ENCODE measurements at places on chromosomes 1 and 21. TPM values are rescaled to one million over a fixed set of nuclear protein-coding genes. Genes with fewer than 3 reads are reported as not detected.

- no peak for DNase-seq
Measured at GRCh38 chr1:229286099-229286766, 15.3 kb downstream of the RAB4A start.

DNA sequence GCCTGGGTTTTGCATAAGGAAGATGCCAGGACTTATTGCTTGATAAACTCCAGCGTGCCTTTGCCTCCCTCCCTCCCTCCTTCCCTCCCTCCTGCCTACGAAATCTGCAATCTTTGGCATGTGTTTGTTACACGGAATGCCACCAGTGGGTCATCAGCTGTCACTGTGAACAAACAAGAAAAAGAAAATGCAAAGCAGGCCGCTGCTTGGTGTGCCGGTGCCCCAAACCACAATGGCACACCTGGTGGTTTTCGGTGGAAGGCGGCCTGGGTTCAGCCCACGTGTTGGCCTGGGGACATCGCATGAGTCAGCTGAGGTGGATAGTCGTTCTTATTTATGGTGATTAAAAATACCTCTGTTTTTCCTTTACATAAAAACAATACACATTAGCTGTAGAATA is 16.3 kb upstream of the IFNLR1 start:
- DNase-seq: no peak

GRCh38 chr1:234477386-234478151 is 1.4 kb downstream of the TARBP1 start:
- no peak for DNase-seq

- DNase-seq: no peak
Measured at GRCh38 chr1:202112859-202113689, 9.6 kb upstream of the GPR37L1 start.

PLA2G2F gene
- polyA plus RNA-seq: not detected

DNA sequence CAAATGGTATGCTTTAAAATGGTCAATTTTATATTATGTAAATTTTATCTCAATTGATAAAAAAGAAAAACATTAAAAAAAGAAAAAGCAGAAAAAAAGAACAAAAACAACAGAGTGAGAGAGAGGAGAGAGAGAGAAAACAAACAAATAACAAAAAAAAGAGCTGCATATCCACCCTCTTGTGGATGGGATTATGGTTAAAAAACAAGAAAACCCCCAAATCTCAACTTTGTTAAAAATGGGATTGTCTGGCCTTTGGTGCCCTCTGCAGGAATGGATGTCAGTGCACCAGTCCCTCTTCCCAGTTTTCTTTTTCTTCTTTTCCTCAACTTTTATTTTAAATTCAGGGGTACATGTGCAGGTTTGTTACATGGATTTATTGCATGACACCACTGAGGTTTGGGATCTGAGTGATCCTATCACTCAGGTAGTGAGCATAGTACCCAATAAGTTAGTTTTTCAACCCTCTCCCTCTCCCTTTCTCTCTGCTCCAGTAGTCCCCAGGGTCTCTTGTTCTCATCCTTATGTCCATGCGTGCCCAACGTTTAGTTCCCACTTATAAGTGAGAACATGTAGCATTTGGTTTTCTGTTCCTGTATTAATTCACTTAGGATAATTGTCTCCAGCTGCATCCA is 28.1 kb downstream of the RNF187 start:
- DNase-seq: no peak

CFHR3 gene
- 0.35 TPM for polyA plus RNA-seq

DNA sequence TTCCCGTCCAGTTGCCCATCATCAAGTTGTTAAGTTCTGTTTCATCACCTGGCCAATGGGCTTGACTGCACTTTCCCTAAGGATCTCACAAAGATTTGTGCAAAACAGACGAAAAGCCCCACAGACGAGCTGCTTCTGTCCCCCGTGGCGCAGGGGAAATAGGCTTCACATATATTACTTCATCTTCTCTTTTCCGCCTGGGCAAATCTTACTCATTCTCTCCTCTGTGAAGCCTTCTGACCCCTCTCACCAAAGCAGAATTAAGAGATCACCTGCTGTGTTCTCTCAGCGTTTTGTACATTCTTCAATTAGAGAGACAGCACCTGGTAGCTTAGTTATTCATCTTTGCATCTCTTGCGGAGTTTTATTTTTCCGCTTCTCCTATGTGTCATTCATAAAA is 129.8 kb downstream of the IGSF21 start:
- no peak for DNase-seq

GRCh38 chr1:53197291-53198200 is 922 bp downstream of the CPT2 start:
- DNase-seq: no peak

FCRLA gene
- polyA plus RNA-seq: not detected

DNA sequence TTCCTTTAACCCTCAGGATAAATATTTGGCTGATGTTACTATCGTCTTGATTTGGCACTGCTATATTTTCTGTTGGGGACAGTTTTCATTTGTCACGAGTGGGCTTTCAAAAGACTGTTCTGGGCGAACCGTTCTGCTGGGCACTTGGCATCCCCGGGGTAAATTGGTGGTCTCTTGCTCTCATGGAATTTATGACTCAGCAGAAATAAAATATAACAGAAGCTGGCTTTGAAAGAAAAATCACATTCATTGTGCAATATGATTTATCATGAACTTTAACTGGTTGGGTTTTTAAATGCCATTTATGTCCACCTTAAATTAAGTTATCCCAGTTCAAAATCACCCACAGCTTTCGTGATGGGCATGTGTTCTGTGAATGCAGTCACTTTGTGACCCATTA is 147.3 kb downstream of the KAZN start:
- DNase-seq: no peak

DNA sequence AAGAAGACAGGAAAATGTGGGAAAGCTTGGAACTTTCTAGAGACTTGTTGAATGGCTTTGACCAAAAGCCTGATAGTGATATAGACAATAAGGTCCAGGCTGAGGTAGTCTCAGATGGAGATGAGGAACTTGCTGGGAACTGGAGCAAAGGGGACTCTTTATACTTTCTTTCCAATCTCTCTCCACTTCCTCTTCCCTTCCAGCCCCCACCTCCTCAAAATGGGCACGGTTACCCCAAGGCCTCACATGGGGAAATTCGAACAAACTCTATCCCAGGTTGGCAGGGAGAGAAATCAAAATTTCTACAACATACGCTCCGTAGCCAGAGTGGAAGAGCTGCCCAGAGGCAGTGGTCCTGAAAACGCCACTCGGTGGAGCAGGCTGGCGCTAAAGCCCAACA is 15.2 kb downstream of the PPT1 start:
- no peak for DNase-seq

Data from left renal pelvis (tissue), 4 donors.